Mesenchymal stem cell (in vitro differentiated cells and primary cell): ENCODE measurements at places on chromosomes 2 and 18.

DNA sequence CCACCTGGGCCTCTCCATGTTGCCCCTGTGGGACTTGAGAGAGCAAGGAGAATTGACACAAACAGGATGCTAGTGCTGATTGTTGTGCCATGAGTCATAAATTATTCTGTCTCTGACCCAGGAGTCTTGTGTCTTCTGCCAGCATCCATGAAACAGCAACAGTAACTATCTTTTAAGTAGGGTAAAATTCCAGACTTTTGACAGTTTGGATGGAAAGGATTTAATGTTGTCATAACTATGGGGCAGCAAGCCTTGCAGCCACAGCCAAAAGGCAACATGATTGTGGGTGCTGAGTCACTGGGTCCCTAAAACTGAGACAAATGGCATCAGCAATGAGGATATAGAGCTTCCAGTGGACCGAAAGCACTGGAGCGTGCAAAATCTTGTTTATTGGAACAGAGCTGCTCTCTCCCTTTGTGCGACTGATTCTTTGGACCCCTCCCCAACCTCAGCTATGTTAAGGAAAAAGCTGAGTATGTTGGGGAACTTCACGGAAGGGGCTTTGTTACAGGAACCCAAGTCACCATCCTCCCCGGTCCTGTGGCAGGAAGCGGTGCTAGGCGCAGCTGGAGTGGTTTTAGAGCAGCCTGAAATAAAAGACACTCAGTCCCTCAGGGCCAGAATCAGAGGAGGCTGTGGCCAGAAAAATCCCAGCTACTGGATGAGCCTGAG, 9.6 kb upstream of the ITPRIPL1 start:
- peak; percentile 53 for DNase-seq
- H3K36me3 ChIP-seq, result no peaks in the 10 kb centered on the region
- no peak overlapping the region for H3K4me3 ChIP-seq
- H3K27ac ChIP-seq, result no peak overlapping the region
- peaks cover 2% of the 10 kb centered on the region for H3K27me3 ChIP-seq

GRCh38 chr2:190069936-190070696, 7.6 kb upstream of the MSTN start:
- peak; percentile 76 for DNase-seq
- H3K27ac ChIP-seq, result no peak overlapping the region
- no peaks in the 10 kb centered on the region for H3K27me3 ChIP-seq
- H3K36me3 ChIP-seq, result no peaks in the 10 kb centered on the region
- no peak overlapping the region for H3K4me3 ChIP-seq

DNA sequence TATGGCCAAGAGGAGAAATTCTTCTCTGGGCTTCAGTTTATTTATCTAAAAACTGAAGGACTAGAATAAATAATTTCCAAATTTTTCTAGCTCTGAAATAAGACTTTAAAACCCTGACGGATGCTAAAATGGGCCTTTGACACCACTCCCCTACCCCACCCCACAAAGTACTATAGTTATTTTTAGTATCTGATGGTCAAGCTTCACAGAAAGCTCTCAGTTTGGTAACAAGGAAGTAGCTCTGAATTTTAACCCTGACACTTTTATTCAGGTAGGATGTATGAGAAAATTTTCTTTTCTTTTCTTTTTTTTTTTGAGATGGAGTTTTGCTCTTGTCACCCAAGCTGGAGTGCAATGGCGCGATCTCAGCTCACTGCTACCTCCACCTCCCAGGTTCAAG, 2.4 kb downstream of the RBKS start:
- DNase-seq, result no peak
- H3K4me1 ChIP-seq, result peaks cover 7% of the 10 kb centered on the region
- no peaks in the 10 kb centered on the region for H3K36me3 ChIP-seq
- no peak overlapping the region for H3K4me3 ChIP-seq
- H3K27ac ChIP-seq, result no peak overlapping the region

DNA sequence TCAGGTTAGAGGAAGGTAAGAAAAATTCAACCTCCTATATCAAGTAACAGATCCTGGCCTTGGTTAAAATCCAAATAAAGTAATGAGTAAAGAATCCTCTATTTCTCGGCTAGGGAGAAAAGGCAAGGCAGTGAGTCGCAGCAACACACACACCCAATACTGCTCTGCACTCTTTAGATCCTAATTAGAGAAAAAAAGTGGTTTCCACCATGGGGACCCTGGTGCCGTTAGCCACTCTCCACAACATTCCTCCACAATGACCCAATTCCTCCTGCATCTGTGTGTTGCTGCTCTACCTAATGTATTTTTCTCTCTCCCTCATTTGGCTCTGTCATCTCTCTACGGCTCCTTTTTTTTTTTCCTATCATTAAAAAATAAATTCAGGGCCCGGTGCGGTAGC, 462.7 kb downstream of the METTL4 start:
- no peaks in the 10 kb centered on the region for H3K27me3 ChIP-seq
- peak overlapping the region; percentile 17 for H3K27ac ChIP-seq
- H3K4me3 ChIP-seq, result no peak overlapping the region
- DNase-seq, result no peak
- peaks cover 11% of the 10 kb centered on the region for H3K4me1 ChIP-seq

GRCh38 chr18:55641486-55641885, 53.5 kb upstream of the TCF4 start:
- no peaks in the 10 kb centered on the region for H3K36me3 ChIP-seq
- no peaks in the 10 kb centered on the region for H3K4me1 ChIP-seq
- no peaks in the 10 kb centered on the region for H3K27me3 ChIP-seq
- no peak for DNase-seq

DNA sequence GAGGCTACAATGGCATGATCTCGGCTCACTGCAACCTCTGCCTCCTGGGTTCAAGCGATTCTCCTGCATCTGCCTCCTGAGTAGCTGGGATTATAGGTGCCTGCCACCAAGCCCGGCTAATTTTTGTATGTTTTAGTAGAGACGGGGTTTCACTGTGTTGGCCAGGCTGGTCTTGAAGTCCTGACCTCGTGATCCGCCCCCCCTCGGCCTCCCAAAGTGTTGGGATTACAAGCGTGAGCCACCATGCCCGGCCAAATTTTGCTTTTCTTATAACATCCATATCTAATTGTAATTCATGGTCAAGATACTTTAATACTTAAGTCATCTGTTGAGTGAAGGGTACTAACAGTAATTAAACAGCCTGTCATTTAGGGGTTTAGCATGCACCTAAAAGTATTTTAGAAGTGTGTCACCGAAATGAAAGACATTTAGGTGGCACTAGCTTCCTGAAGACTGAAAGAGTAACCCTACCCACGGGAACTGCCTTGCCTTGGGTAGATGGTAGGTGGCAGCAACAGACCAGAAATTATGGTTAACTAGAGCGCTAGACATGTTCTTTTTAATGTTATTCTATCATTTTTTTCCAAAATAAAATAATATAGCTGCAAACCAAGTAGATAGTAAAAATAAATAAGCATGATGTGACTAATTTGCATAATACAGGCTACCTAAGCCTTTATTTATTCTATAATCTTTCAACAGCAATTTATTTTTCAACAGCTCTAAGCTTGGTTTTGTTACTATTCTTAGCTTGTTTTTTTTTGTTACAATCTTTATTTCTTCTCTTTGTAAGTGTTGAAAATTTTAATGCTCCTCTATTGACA, 8.6 kb upstream of the ACYP2 start:
- no peaks in the 10 kb centered on the region for H3K27me3 ChIP-seq
- no peak overlapping the region for H3K4me3 ChIP-seq
- H3K36me3 ChIP-seq, result no peaks in the 10 kb centered on the region
- no peak overlapping the region for H3K27ac ChIP-seq
- peak; percentile 64 for DNase-seq
- peaks cover 3% of the 10 kb centered on the region for H3K4me1 ChIP-seq

GRCh38 chr2:3730646-3731045, 27.3 kb downstream of the DCDC2C start:
- H3K27me3 ChIP-seq, result peaks cover 45% of the 10 kb centered on the region
- H3K27ac ChIP-seq, result no peak overlapping the region
- no peak for DNase-seq
